ENCODE measurements at places on chromosomes 5 and 9. TPM values are rescaled to one million over a fixed set of nuclear protein-coding genes. Genes with fewer than 3 reads are reported as not detected.

Gene EXOC3
- 39.3 TPM for total RNA-seq

Gene DNAJB5
- total RNA-seq = 74.6 TPM

Gene ACOT12
- total RNA-seq = not detected

Gene NACC2
- total RNA-seq = 46.0 TPM

Gene ATP10B
- total RNA-seq = 0.04 TPM

Gene LRRC19
- total RNA-seq = not detected

Gene PCDHGB7
- 10.4 TPM for total RNA-seq

Gene MAMDC4
- total RNA-seq = 4.1 TPM

Gene GDF9
- total RNA-seq = 0.57 TPM

Gene PCDHB7
- total RNA-seq = 0.55 TPM

Gene PCDHB9
- 0.52 TPM for total RNA-seq

Gene ITGA2
- 0.64 TPM for total RNA-seq

Gene GFM2
- total RNA-seq = 40.4 TPM

Gene GDA
- total RNA-seq = 1.1 TPM

Gene LMX1B
- 0.38 TPM for total RNA-seq

Gene SPAAR
- total RNA-seq = 5.8 TPM

Gene CNTNAP3
- total RNA-seq = 11.2 TPM

Gene MRPL41
- total RNA-seq = 181 TPM

Gene ZNF354C
- 3.5 TPM for total RNA-seq

Gene PGM5
- total RNA-seq = 176 TPM

Gene PDE6A
- not detected for total RNA-seq

Gene IL7R
- total RNA-seq = 0.48 TPM

Gene ADAMTS19
- 0.47 TPM for total RNA-seq

Gene MCC
- 20.3 TPM for total RNA-seq

Gene GPR151
- total RNA-seq = not detected

Gene SHISAL2B
- total RNA-seq = not detected

Gene CDKN2A
- total RNA-seq = not detected

Gene LRRC26
- total RNA-seq = not detected

Gene CNTLN
- 2.0 TPM for total RNA-seq

Gene PCDHB8
- 1.7 TPM for total RNA-seq

Gene SLC34A1
- 0.12 TPM for total RNA-seq

Gene PCDHB3
- 1.3 TPM for total RNA-seq

Measured in heart right ventricle (tissue), 16 donors.